Stimulated activated CD8-positive, alpha-beta memory T cell treated with anti-CD3 and anti-CD28 coated beads, Interleukin-7, amount 100 ng/mL, for 1 hour (primary cell): ENCODE measurements at places on chromosomes 16 and 17.

GRCh38 chr16:984121-984694, 2.6 kb downstream of the SOX8 start:
- DNase-seq, result no peak

- DNase-seq, result no peak
Observed at GRCh38 chr17:63504261-63504660, 18.9 kb upstream of the KCNH6 start.

GRCh38 chr16:24723663-24724062, 5.8 kb upstream of the TNRC6A start:
- DNase-seq, result no peak

- DNase-seq, result no peak
Observed at GRCh38 chr16:71214746-71215381, 15.7 kb downstream of the HYDIN start.

DNA sequence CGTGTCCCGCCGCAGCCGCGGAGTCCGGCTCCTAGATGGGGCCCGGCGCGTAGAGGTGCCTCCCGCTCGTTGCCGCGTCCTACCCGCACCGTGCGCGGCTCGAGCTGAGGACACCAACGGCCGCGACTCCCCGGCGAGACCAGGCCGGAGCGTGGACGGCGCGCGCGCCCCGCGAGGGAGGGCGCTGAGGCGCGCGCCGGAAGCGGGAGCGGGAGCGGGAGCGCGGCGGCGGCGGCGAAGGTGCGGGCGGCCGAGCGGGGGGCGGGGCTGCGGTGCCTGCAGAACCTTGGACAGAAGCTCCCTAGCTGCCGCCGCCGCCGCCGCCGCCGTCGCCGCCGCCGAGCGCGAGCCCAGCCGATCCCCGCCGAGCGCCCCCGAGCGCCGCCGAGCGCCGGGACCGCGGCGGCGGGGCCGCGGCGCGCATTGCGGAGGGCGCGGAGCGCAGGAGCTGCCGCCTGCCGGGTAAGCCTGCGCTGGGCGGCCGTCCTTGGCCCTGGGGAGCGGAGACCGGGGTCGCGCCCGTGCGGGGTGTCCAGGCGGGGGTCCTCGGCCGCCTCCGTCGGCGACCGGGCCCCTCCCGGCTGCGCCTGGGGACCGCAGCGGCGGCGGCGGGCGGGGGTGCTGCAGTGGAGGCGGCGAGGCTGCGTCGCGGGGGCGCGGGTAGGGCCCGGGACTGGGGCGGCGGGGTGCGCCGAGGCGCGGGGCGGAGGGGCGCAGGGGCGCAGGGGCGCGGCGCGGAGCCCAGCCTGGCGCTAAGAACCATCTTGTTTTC, at the start of gene CDK5R1:
Gene CDK5R1, plus strand, starts transcription at position 293 of the 772 bp plus-strand sequence. CDS start 628 bp downstream, outside the sequence.
- DNase-seq, result peak; percentile 43

DNA sequence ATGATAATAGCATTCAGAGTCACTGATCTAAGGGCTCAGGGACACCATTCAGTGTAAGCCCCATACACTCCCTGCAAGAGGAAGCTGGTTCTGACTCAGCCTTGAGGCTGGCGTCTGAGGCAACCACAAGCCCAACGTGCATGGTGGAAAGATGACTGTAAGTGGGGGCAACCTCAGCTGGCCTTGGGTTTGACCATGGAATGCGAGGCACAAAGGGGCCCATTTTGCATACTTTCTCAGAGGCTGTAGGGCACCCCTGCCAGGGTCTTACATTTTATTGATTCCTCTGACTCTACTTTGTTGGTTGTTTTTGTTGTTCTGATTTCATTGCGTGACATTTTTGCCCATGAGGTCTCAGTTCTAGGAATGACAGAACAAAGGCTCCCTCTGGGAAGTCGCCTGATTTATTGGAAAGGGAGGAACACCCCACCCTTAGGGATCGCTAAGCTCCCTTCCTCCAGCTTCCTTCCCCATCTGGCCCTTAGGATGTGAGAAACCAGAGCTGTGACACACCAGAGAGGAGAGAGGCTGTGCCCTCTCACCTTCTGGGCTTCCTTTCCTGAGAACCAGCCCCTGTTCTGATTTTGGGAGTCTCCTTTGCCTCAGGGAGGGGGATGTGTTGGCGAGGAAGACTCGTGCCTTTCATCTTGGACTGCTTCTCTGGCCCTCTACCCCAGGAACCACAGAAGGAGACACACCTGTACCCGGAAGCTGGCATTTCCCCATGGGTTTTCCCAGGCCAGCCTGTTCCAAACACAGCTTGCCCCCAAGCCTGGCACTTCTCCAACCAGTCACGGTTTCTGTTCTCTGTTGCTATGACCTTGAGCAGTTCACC, 5.6 kb upstream of the CIITA start:
- no peak for DNase-seq

DNA sequence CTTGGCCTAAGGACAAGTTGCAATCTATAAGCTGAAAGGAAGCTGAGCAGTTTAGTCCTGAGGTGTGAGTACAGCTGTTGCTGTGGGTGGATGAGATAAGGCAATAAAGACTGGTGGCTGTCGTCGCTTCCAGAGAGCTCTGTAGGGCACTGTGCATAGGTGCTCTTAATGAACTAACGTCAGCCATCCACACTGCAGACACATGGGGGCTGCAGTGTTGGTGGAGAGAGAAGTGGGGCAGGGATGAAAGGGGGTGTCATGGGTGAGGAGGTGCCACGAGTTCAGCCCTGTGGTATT, 139.9 kb upstream of the IRX3 start:
- no peak for DNase-seq

DNA sequence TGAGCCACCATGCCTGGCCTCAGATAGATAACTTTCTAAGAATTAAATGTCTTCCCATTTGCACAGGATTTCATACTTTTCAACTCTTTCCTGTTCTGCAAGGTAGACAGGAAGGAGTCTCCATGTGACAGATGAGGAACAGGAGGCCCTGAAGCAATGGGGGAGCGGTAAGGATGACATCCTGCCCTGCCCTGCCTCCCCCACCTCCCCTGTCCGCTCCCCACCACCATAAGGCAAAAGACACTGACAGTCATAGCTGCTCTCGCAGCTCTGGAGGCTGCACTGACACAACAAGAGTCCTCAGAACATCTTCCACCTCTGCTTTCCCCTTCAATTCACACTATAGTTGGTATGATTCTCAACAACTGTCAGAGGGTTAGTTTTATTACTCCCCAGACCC, 9.7 kb downstream of the CENPV start:
- no peak for DNase-seq

GRCh38 chr16:57111420-57111819, 19.0 kb downstream of the CPNE2 start:
- DNase-seq, result no peak
